DND-41 (cell line): ENCODE measurements at places on chromosomes 6 and 20.

DNA sequence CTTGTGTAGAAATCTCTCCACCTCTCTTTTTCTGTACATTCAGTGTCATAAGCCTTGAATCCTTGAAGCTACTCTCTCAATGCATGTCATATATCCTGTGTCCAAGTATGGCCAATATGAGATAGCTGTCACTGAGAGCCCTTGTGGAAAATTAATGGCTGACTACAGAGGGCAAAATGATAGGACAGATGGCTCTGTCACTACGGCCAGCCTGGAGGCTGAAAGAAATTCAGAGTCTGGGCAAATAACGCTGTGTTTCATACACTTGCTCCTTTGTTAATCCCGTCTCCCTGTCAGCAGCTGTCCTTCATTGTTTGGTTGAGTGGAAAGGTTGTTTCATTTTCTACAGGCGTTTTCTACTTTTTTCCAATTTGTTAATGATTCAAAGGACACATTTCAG lies 70.4 kb upstream of the VGLL2 start:
- DNase-seq: no peak

DNA sequence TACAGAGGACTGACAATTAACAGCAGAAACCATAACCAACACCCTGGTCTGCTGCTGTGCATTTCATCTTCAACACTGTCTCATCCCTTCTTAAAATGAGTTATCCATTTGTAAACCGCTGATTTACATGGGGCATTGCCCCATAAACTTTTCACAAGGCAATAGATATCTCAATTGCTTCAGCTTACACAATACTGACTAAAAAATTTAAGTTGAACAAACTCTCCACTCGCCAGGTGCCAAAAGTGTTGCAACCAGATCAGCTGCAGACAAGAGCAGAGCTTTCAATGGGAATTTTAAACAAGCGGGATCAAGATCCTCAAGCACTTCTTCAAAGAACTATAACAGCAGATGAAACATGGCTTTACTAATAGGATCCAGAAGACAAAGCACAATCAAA lies 183.0 kb downstream of the TASP1 start:
- no peak for DNase-seq

DNA sequence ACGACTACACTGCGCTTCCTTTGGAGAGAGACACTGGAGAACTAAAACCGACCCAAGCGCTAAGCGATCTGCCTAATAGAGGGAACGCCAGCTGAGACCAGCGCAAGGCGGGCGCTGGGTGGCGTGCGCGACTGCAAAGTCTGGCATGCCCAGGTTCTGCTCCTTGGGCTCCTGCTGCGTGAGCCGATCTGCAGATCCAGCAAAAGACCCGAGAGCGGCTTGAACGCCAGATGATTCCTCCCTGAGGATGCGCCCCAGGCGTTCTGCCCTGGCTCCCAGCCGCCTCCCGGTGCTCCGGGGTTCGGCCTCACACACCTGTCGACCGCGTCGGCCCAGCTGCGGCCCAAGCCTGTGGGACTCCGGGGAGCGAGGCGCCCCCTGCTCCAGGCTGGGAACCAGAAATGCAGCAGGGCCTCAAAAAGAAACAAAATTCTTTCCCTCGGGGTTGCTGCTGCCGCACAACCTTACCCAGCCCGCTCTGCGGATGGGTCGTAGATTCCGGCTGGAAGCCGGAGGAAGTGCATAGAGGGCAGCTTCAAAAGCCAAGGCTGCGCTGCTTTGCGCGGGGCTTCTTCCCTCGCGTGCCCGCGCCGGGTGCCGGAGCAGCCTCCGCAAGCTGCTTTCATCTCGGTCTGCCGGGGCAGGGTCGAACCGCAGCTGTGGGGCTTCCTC lies 17.9 kb upstream of the PRDM13 start:
- peak; percentile 81 for DNase-seq

- DNase-seq: no peak
Observed at GRCh38 chr6:127950566-127951145, 49.8 kb upstream of the THEMIS start.

DNA sequence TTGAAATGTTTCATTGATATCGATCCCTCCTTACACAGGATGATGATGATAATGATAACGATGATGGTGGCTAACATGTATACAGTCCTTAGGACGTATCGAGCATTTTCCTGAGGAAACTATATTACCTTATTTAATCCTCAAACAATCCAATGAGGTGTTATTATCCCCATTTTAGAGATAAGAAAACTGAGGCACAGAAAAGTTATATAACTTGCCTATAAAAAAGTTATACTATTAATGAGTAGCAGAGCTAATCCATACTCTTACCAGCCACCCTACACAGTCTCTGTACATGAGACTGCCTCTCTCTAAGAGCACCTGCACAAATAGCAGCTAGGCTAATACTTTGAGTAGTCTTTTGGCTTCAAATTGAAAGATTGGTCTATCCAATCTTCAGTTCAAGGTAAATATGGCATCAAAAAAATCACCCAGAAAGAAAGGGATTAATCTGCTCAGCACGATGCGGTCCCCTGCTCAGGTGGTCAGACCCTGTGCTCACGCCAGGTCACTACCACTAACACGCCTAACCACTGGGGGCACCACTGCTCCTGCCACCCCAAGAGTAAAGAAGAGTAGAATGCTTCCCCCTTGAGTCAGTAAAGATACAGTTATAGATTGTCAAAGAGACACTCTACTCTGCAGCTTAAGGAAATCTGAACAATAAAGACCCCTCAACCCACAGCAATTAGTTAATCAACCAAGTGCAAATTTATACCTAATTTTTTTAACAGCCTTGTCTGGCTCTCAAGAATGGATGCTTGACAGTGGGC lies 15.0 kb downstream of the GABBR1 start:
- DNase-seq: no peak

DNA sequence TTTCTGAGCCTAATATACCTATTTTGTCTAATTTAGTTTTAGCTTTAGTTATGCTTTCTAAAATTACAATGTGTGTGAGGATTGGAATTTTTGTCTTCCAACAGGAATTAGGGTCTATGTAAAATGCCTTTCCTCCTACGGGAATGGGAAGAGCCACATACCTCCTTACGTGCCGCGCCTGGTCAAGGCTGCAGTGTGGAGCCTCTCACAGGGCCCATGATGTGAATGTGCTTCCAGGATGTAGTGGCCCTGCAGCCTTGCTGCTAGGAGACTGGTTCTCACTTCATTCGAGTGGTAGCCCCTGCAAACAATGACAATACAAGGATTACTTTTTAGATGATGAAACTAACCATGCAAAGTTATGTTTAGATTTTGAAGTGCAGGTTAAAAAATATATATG lies 110.2 kb downstream of the SOBP start:
- DNase-seq: no peak

GRCh38 chr6:142409794-142410193 lies 108.0 kb downstream of the ADGRG6 start:
- DNase-seq: no peak

DNA sequence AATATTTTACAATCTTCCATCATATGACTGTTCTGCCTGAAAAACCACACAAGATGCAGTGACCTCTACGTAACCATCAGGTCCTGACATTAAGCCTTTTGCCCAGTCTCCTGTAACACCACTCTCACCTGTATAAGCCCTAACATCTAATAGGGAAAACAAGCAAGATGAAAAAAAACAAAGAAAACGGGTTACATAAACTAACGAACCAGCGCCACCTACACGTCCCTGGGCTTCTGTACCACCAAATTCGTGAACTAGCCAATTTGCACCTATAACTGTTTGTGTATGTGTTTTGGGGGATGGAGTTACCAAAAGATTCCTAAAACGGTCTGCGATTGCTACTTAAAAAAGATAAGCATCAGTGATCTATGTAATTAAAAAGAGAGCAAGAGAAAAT lies 70.2 kb downstream of the BLOC1S5 start:
- DNase-seq: no peak

- no peak for DNase-seq
Observed at GRCh38 chr20:17295151-17295726, 68.4 kb downstream of the PCSK2 start.

- DNase-seq: peak; percentile 62
Observed at GRCh38 chr6:41545247-41545702, 906 bp upstream of the FOXP4 start.

DNA sequence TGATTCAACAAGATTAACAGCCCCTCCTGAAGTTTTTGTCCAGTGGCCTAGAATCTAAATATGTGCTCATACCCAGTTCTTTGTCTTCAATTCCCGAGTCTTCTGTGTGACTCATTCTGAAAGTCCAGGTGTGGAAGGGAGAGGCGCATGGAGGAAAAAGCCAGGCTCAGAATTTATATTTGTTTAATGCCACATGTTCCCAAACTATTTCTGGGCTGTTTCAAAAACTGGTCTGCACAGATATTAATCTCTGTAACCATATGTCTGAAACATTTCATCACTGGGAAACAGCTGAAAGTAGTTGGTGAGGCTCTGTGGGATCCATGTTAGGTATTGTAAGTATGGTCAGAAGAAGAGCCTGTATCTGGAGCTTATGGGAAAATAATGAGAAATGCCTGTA lies 266.0 kb downstream of the PAX1 start:
- no peak for DNase-seq

DNA sequence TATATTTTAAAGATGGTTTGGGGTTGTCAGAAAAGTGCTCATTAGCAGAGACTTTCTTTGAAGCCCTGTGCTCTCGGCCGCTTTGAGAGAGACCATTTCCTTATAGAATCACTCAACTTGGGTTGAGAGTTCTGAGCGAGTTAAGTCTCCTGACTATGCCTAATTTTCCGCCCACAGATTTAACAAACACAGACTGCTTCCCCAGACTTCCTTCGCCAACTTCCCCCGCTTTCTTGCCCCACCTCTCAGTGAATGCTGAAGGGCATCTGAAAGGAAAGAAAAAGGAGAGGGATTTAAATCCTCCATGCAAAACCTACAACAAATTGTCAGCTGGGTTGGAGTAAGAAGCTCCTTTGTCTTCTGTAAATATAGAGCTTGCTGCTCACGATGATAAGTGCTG lies 224.0 kb downstream of the EYA2 start:
- no peak for DNase-seq

GRCh38 chr6:17096096-17096495 lies 5.8 kb upstream of the STMND1 start:
- no peak for DNase-seq

DNA sequence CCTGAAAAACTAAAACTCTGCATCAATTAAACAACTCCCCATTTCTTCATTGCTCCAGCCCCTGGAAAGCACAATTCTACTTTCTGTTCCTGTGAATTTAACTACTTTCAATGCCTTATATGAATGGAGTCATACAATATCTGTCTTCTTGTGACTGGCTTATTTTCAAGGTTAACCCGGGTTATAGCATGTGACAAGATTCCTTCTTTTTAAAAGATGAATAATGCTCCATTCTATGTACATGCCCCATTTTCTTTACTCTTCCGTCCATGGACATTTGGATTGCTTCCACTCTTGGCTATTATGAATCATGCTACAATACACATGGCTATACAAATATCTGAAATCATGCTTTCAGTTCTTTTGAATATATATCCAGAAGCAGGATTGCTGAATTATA lies 334.9 kb upstream of the ID4 start:
- no peak for DNase-seq

DNA sequence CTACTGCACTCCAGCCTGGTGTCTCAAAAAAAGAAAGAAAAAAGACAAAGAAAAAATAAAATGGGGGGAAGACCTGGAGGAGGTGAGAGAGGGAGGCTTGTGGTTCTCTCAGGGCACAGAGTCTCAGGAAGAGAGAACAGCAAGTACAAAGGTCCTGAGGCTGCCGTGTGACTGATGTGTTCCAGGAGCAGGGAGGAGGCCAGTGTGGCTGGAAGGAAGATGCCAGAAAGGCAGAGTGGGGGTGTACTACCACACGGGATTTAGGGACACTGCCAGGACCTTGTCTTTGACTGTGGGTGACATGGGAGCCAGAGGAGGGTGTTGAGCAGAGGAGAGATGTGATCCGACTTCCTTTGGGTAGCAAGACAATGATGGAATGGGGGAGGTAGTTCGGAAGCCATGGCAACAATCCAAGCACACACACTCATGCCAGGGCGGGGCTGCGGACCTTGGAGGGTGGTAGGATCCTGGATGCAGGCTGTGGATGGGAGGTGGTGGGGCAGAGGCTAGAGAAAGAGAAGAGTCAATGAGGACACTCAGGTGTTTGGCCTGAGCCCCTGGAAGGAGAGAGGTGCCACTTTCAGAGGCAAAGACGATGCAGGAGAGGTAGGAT lies 136.4 kb upstream of the PTPN1 start:
- DNase-seq: no peak

- DNase-seq: no peak
Observed at GRCh38 chr6:1606780-1607515, 2.8 kb upstream of the FOXC1 start.

DNA sequence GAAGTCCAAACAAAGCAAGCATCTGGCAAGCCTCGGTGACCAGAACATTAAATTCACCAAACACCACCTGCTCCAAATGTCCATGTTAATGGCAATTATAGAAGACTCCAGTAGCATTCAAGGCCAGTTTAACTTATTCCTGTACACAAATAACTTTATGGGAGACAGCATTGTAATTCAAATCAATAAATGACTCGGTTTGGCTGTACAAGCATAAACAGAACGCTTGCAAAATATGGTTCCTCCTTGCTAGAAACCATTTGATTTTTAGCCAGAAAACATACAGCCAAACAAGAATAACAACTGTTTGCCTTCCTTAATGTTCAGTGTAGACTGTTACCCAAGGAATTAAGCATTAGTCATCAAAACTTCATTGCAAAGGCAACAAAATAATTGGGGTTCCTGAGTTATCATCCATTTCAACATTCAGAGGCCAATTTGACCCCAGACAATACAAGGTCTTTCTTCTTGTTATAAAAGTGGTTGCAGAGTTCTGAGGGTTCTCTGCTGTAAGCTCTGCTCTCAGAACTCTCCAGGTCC lies 125.1 kb downstream of the BFSP1 start:
- DNase-seq: no peak

DNA sequence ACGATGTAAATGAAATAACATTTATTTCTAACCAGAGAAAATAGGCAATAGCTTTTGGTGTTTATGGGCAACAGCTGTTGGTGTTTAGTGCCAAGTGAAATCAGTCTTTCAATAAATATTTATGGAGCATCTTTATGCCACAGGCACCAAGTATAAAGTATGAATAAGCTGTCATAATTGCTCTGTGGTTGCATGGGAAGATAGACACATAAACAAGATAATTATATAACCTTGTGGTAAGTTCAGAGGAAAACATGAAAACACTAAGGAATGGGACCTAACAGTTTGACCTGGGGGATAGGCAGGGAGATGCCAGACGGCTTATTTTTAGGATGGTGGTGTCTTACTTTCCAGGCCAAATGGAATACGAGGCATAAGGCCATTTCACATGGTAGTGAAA lies 110.9 kb downstream of the GFRAL start:
- DNase-seq: no peak

DNA sequence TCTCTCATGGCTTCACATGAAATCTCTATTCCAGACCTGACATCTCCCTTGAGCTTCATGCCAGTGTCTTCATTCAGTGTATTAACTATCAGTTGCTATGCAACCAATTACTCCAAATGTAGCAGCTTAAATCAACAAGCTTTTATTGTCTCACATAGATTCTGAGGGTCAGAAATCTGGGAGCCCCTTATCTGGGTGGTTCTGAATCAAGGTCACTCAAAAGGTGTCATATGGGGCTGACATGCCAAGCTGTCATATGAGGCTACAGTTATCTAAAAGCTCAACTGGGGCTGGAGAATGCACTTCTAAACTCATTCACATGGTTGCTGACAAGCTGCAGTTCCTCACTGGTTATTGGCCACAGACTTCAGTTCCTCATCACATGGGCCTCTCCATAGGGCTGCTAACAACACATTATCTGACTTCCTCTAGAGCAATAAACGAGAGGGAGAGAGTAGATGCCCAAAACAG lies 7.3 kb upstream of the CGA start:
- no peak for DNase-seq
